ENCODE measurements at places on chromosomes 6 and 20.
A peak's percentile ranks its signal among the peaks of the same experiment; 100 is the strongest.

- no peak for DNase-seq
Measured at GRCh38 chr6:108707328-108707976, 140.8 kb upstream of the ARMC2 start.

DNA sequence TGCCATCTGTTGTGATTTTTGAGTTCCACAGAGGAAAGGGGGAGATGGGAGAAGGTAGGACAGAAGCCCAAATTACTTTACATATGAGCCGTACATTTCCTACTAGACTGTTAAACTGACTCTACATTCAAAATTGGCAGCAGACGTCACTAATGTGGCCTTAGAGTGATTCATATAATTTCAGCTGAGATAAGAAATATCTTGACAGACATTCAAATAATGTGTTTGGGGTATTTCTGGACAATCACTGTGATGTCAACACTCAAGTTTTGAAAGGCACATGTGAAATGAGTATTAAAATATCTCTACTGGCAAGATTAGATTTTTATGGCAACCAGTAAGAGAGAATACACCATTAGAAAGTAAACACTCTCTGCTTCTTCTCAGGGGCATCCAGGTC is 104.0 kb downstream of the MTFR2 start:
- no peak for DNase-seq

DNA sequence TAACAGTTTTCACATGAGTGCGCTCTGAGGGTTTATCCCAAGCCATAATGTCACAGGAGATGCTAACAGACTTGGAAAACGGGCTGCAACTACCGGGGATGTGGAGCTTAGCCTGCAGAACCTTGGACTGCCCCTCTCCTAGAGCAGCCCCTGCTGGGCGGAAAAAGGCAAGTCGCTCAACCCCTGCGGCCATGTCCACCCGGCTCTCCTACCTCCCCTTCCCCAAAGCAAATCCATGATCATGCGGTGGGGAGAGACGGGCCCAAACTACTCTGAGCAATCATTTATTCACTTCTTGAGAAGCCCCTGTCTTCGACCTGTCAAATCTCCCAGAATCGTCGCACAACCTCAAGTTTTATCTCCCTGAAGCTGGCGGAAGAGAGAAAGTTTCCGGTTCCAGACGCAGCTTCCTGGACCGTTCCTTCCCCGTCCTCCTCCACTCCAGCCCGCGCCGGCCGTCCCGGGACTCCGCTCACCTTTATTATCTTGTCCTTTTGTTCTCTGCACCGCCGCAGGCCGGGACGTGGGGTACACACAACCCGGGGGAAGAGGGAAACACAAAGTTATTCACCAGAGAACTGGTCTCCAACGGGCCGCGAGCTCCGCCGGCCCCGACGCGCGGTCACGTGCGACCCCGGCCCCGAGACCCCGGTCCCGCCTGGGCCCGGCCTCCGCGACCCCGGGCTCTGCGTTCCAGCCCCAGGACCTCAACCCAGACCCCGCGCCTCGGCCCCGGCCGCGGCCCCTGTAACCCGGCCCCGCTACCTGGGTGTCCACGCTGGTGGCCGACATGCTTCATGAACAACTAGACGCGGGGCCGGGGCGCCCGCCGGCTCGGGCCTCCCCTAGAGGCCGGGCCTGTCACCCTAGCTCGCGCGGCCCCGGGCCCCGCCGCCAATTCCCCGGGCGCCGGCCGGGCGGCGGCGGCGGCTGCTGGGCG is 560 bp downstream of the YTHDF1 start:
- DNase-seq = no peak

DNA sequence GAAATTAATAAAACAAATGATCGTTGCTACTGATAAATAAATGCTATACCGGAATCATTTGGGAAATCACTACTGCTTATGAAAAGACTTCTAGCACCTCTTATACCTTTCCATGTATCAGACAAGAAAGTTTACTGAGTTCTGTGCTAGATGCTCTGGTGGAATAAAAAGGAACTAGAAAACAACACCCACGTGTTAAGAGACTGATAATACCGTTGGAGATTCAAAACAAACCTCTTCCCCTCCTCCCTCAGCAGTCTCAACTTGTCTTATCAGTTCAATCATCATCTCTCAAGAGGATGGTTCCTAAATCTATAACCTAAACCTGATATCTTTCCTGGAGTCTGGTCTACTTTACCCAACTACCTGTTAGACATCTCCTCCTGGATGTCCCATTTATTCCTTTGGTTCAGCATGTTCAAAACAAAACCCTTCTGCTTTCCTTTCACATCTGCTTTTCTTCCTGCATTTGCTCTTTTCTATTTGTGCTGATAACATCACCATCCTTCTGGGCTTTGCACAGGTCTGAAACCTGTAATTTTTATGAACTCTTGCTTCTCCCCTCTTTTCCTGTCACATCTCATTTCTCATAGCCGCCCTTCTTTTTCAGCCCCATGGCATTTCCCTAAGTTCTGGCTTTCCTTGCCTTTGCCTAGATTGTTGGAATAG is 122.2 kb downstream of the COL19A1 start:
- DNase-seq = no peak

GRCh38 chr20:51392614-51393186 is 149.8 kb downstream of the NFATC2 start:
- DNase-seq = no peak

DNA sequence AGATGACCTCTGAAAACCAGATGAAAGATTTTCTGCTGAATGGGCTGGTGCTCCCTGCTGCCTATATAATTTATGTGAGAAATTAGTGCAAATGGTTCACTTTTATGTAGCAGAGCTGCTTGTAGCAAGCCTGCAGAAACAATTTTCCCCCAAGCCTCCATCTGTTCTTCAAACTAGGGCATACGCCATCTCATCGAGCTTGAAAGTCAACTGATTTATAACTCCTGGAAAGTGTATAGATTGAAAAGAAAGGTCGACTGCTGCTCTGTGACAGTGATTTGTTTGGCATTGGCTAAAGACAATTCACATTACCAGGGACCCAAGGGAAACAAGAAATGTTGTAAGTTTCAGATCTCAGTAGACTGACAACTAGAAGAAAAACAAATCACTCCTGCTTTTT is 93.3 kb downstream of the PACRG start:
- no peak for DNase-seq

DNA sequence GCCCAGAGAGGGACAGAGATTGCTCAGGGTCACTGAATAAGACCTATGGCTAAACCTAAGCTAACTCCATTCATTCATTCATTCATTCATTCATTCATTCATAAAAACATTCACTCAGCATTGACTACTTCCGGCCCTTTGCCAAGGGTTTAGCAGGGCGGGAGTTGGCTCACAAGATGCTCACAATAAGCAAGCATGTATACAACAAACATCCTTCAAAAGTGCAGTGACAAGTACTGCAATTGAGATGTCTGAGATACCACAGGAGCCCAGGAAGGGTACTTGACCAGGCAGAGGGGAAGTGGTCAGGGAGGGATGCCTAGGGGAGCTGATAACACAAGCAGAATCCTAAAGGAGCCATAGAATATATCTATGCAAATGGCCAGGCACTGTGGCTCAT is 18.2 kb upstream of the KIAA1755 start:
- DNase-seq = no peak

DNA sequence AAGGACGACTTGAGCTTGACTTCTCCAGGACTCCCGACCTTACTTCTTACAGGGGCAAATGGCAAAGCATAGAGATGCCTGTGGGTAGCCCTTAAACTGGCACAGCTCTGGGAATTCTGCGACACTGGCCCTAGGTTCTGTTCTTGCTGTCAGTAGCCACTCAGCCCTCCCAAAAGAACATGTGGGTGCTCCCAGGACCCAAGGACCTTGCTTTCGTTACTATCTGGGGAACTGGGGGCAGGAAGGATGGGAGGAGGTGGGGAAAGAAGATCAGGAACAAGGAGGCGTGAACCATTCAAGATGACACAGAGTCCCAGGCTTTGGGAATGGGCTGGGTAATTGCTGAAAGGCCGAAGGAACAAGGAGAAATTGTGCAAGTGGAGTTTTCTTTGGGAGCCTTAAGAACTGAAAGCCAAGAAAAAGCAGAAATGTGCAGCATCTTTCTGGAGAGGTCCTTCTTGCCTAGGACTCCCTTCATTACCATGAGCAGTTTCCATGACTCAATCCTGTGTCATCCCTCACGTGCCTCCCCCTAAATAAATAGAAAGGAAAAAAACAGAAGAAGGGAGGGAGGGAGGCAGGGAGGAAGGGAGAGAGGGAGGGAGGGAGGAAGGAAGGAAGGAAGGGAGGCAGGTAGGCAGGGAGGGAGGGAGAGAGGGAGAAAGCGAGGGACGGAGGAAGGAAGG is 284.6 kb upstream of the FOXQ1 start:
- DNase-seq = no peak

DNA sequence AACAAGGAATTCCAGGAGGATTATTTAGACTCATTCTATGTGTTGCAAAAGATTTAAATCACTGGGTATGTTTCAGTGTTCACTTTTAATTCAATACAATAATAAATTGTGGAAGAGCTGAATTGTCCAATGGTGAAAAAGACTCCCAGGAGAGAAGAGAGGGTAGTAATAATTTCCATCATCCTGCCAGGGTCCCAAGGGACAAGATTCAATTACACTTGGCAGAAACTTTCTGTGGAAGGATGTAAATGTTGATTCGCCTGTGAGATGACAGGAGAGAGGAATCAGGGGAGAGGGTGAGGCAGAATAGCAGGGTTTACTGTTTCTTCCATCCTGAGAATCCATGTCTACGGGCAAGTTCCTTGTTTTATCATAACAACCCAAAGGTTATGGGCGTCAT is 342.7 kb downstream of the ESR1 start:
- DNase-seq = no peak

DNA sequence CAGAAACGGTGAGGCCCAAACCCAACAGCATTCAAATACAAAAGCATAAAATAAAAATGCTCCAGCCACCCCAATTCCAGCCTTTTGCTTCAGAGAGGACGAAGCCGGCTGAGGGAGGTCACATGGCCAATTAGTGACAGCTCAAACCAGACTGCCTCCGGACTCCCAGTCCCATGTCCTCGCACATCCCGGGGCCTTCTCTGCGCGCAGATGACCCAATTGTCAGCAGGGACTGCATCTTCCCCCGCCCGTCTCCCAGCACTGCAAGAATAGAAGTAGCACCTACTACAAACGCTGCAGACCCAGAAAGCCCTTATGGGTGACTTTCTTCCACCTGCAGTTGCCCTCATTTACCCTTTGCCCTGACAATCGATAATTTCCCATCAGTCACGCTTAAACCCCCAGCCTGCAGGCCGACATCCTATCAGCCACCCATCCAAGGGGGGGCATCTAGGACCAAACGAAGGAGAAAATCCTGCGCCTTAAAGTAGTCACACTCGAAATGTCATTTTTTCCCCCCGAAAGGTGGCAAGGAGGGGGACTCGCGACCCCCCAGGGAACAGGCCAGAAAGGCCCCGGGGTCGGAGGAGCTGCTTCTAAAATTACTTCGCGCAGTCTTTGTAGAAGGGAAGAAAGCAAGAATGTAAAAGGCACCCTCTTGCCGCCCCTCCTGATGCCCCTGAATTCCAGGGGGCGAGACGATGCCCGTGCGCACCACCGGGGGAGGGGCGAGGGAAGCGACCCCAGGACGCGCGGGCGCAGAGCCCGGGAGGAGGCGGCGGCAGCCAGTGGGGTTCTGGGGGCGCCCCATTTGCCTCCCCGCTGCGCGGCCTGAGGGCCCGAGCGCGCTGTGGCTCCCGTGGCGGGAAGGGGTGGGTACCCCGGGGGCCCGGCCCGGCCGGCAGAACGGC is 792 bp downstream of the SLC23A2 start:
- no peak for DNase-seq

DNA sequence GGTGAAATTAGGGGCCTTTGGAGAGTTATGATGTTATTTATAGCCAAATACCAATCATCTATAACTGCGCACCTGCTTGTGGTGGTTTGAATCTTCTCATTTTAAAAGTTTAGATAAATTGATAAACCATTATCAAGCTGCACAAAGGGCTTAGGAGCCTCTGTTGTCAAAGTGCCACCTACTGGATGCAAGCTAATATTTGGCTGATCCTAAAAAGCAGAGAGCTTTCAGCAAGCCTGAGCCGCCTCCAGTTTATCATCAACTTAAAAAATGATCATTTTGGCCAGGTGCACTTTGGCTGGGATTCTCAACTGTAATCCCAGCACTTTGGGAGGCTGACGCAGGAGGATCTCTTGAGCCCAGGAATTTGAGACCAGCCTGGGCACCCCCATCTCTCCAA is 58.5 kb upstream of the ATXN1 start:
- DNase-seq = no peak

DNA sequence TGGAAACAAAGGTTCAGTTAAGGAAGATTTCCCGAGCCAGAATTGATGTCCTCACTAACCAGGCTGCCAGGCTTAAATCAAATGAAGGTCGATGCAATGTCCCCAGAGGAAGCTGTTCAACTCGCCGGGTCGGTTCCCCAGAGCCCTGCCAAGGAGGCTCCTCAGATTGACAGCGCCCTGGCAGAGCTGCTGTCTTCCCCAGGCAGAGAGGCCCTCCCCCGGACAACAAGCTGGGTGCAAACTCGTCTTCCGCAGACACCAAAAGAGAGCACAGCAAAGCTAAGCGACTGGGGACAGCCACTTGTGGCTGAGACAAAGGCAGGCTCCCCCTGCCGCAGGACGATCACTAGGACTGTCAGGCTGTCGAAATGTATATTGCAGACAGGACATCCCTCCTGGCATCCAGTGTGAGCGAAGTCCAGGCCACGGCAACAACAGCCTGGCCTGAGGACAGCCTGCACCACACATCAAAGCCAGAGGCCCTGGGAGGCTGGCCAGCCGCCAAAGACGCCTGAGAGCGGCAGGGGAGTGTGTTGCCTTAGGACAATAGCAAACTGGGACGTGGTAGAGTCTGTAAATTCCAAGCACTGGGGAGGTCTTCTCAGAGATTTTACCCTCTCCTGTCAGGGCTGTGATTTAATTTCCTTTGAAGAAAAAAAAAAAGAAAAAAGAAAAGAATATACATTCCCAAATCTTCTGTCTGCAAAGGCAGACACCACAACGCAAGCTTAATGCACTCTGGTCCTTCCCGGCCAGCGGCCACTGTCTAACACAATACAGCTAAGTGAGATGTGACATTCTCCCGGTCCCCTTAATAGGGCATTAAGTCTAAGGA is 99.1 kb downstream of the HIVEP2 start:
- DNase-seq = peak; percentile 72

DNA sequence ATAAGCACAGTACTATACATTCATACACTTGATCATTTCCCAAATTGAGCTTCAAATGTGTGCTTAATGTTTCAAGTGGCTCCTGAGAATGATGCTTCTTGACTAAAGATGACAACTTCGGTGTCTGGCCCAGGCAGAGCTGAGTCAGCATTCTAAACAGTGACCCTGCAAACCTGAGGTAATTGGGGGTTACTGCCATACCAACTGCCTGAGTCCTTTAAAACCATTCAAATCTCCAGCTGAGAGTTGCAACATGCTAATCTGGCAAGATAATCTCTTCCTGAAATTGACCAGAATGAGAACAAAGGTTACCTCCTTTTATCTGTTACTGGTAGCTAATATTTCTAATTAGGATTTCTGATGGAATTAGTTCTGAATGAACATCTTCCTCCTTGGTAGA is 8.2 kb downstream of the BACH2 start:
- DNase-seq = no peak

GRCh38 chr6:168336967-168337366 is 17.4 kb upstream of the DACT2 start:
- DNase-seq = no peak

- no peak for DNase-seq
Measured at GRCh38 chr6:126664271-126664670, 324.4 kb downstream of the CENPW start.

Measured in left renal pelvis (tissue), 4 donors.